Psoas muscle (tissue), 8 donors: ENCODE measurements at places on chromosomes 3 and 15. TPM values are rescaled to one million over a fixed set of nuclear protein-coding genes. Genes with fewer than 3 reads are reported as not detected.

- no peak for DNase-seq
These were observed 11.0 kb downstream of the TNFAIP8L3 start for GRCh38 chr15:51083641-51084166.

Gene CHST13
- total RNA-seq = not detected

Gene SLC22A14
- total RNA-seq = 0.17 TPM

Gene GP5
- not detected for total RNA-seq
